ENCODE measurements at places on chromosomes 13 and 19. TPM values are rescaled to one million over a fixed set of nuclear protein-coding genes. Genes with fewer than 3 reads are reported as not detected.

Gene ZNF100
- total RNA-seq, result 20.2 TPM

Gene LILRB3
- total RNA-seq, result 3.3 TPM

Gene HSPBP1
- total RNA-seq, result 48.5 TPM

Gene TSSK6
- total RNA-seq, result 1.5 TPM

Gene CYP4F11
- 5.9 TPM for total RNA-seq

Gene PEAK3
- total RNA-seq, result 0.58 TPM

Gene CEACAM16
- total RNA-seq, result not detected

Gene TLE6
- total RNA-seq, result not detected

- no peak for DNase-seq
These were observed 167.2 kb upstream of the SERP2 start for GRCh38 chr13:44206434-44206833.

- DNase-seq, result no peak
These were observed 28.9 kb downstream of the KCTD15 start for GRCh38 chr19:33825556-33825955.

GRCh38 chr19:34678085-34678412, 571 bp downstream of the ZNF302 start:
- DNase-seq, result no peak

DNA sequence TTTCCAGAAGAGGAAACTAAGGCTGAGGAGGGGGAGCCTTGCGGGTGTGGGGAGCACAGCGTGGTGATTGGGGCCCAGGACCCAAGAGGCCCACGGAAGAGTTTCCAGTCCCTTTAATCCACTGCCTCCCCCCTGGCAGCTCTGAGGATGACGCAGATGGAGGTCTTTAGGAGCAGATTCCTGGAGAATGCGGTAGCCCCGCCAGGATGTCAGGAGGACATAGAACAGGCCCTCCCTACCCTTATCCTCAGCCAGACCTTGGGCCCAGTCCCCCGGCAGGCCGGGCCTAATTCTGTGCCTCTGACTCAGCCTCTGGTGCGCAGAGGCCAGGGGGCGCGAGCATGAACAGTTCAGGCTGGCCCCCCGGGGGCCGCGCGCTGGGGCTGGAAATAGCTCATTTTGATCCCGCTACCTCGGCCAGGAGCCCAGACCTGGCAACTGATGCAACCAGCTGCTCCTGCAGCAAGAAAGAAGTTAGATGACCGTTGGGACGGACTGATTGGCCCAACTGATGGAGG, 461 bp upstream of the HSPB6 start:
- DNase-seq, result no peak

DNA sequence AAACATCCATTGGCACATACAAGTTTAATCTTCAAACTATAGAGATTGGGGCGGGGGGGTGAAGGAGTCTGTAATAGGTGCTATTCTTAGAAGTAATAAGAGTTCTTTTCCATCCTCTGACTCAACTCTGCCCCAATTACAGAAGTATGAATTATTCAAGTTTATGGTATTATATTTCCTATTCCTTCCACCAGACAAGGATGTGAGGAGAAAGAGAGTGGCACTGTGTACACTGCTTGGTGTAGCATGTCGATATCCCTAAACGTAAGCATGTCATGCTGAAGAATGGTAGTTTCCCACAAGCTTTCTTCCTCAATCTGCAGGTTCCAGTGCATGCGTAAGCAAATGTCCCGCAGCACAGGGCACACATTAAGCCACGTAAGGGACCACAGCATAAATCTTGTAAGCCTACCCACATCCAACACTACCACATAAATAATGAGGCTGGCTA, 14.1 kb downstream of the BRD4 start:
- no peak for DNase-seq

DNA sequence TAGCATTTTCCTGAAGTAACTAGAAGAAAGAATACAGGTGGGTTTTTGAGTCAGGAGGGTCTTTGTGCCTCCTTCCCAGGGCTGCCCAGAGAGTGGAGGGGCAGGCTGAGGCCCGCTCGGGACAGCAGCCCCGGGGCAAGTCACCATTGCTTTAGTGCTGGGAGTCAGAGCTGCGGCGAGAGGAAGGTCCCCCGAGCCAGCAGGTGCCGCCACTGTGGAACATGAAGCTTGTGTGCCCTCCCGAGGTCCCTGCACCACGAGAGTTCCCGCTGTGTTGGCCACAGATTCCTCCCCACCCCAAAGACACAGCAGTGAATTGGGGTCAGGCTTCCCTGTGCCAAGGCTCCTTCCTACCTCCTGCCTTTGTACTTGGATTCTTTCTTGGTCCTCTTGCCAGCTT, 50.9 kb upstream of the TEX29 start:
- DNase-seq, result no peak

DNA sequence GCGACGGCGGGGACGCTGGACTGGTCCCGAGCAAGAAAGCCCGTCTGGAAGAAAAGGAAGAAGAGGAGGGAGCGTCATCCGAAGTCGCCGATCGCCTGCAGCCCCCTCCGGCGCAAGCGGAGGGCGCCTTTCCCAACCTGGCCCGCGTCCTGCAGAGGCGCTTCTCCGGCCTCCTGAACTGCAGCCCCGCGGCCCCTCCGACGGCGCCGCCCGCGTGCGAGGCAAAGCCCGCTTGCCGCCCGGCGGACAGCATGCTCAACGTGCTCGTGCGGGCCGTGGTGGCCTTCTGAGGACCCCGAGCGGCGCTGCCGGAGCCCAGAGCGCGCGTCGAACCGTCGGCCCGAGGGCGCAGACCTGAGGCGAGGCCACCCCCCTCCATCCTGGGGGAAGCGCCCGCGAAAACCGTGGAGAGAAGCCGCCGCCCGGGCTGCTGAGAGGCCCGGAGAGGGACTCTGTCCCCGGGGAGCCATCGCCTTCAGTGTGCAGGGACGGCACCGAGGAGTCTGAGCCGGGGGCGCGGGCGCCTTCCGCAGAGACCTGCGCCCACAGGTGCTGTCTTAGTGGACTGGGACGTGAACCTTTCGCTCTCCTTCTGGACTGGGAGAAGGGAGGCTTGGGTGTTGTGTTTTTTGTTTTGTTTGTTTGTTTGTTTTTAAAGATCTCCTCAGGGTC, 3.5 kb downstream of the IER2 start:
- DNase-seq, result no peak

GRCh38 chr13:111945086-111945485, 121.9 kb upstream of the SOX1 start:
- DNase-seq, result no peak

- no peak for DNase-seq
These were observed 69.4 kb upstream of the GJB6 start for GRCh38 chr13:20301403-20302071.

DNA sequence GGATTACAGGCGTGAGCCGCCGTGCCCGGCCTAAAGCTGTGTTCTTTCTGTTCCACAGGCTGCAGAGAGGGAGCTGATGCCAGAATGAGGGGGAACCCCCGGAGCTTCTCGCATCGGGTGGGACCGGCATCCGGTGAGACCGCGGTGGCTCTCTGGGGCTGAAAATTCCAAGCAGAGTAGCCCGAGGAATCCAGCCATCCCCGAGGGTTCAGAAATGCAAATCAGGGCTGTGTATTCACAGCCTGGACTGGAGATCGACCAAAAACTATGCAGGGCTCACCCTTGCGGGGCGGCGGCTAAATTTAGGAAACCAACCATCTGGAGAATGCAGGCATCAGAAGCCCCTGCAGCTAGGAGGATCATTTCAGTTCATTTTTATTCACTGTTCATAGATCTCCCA, 99.2 kb downstream of the GNG7 start:
- peak; percentile 45 for DNase-seq

DNA sequence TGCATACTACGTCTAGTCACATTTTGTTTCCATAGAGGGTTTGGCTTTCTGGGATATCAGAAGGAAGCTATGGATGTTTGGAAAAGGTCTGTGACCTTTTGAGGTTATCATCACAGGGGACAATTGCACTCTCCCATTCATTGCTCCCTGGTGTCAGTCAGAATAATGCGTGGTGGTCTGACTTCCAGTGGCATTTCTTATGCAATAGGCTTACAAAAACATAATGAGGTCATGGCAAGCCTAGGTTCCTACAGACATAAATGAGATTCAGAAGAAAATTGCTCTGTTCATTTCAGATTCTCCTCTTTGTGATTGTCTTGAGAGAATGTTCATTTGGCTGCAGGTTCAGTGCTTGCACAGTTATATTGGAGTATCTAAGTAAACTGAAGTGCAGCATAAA, 54.6 kb downstream of the ARHGAP35 start:
- no peak for DNase-seq

GRCh38 chr13:67150608-67151007, 79.5 kb downstream of the PCDH9 start:
- DNase-seq, result no peak

DNA sequence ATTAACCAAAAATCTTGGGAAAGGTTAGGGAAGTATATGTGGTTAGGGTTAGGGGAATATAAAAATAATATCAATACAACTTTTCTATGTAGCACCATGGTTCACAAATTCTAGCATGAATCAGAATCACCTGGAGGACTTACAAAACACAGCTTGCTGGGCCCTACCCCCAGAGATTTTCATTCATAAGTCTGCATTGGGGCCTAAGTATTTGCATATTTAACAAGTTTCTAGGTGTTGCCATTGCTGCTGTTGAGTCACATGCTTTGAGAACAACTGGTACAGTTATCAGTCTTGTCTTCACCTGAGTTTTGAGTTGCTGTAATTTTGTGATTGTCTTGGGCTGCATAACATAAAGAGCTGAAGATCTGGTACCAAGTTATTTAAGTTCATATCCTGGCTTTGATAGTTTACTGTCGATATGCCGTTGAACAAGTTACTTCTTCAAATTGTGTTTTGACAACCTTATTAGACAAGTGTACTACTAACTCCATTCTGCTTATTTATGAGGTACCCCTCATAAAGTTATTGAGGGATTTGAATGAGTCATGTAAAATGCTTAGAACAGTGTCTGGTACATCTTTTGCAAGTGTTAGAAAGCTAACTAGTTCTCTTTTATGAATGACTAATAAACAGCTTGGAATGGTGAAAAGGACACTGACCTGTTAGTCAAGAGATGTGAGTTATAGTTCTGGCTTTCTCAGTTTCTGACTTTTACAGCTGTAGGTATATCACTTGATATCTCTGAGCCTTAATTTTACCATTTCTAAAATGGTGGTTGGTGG, 132.9 kb downstream of the PAN3 start:
- no peak for DNase-seq

DNA sequence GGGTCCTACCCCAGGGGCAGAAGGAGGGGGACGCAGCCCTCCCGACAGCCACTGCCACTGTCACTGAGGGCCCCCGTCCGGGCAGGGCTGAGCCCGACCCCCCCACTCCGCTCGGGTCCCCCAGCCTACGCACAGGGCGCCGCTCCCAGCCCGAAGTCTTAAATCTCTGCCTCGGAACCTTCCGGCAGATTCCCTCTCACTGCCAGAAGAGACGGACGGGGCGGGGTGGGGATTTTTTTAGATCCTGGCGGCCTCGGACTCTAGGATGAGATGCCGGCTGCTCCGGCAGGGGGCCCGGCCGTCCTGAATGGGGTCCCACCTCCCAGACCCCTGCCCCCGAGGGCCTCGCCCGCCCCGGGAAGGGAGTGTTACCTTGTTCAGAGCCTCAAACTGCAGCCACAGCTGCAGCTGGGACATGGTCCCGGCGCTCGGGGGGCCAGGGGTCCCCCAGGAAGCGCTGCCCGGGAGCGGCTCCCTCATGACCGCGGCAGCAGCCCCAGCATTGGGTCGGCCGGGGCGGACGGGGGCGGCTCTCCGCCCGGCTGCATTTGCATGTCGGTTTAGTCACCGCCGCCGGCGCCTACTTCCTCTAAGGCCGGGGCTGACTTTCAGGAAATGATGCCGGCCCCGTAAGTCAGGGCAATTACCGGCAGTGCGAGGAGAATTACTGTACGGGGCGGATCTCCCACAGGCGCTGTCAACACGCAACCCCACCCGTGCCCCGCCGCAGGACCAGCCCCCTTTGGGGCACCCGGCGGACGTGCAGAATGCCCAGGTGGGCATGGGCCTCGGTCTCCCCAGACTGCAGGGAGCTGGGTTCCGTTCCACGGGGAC, 28.1 kb downstream of the GPX4 start:
- no peak for DNase-seq

DNA sequence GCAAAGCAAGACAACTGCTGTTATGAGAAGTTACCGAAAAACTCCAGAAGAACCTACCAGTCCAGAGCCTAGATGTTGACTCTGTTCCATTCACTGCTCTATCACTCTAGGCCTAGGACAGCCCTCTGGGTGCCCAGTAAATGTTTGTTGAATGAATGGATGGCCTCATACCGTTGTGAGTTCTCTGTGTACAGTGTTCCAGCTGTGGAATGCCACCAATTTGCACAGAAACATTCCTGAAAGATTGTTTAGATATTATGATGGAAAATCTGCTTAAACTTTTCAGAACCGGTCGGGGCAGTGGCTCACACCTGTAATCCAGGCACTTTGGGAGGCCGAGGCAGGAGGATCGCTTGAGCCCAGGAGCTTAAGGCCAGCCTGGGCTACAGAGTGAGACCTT, 1.3 kb upstream of the FBL start:
- no peak for DNase-seq

- peak; percentile 22 for DNase-seq
These were observed 1238.9 kb downstream of the UQCRFS1 start for GRCh38 chr19:27974082-27974513.

- DNase-seq, result no peak
These were observed 27.5 kb upstream of the TMEM160 start for GRCh38 chr19:47075941-47076340.

DNA sequence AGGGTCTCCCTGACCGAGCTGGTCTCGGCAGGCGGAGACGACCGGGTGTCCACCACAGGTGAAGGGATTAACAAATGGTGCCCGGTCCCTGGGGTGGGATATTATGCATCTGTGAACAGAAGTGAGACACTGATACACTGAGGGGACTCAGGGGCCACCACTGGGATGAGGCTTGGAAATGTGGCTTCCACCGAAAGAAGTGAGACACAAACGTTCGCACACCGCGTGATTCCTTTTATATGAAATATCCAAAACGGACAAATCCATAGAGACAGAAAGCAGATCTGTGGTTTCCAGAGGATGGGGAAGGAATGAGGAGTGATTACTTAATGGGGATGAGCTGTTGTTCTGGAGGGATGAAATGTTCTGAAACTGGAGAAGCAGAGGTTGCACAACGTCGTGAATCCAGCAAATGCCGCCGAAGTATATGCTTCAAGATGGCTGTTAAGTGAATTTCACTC, 47.5 kb downstream of the C13orf46 start:
- no peak for DNase-seq

DNA sequence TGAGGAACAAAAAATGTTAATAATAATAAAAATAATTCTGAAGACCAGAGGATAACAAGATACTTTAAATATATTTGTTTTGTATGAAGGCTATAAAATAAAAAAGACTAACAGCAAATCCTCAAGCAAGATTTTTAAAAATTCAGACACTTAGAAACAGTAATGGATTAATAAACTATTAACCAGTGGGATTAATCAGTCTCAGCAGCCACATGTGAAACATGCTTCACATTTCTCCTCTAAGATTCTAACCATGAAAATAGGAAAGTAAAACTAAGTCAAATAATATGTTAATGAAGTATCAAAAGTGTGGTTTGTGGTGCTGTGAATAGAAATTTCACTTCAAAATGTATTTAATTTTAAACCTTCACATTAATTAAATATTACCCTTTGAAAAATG, 57.4 kb downstream of the KCNRG start:
- DNase-seq, result no peak

DNA sequence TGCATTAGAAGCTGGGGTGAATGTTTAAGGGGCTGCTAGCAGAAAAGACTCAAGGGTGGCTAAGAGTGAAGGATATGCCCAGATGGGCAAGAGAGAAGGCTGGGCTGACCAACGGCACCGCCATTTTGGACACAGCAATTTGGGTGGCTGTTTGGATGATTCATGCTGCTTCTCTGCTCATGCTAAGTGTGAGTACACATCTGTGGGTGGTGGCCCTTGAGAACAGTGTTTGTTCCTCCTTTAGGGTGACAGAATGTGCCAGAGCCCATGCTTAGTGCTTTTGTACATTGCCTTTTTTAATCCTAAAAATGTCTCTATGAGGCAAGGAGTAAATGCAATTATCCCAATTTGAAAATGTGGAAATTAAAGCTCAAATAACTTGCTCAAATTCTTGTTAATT, 9.8 kb downstream of the CBY2 start:
- DNase-seq, result no peak

Data from dorsolateral prefrontal cortex (tissue), 122 donors.